ENCODE measurements at places on chromosomes 6 and 20.

DNA sequence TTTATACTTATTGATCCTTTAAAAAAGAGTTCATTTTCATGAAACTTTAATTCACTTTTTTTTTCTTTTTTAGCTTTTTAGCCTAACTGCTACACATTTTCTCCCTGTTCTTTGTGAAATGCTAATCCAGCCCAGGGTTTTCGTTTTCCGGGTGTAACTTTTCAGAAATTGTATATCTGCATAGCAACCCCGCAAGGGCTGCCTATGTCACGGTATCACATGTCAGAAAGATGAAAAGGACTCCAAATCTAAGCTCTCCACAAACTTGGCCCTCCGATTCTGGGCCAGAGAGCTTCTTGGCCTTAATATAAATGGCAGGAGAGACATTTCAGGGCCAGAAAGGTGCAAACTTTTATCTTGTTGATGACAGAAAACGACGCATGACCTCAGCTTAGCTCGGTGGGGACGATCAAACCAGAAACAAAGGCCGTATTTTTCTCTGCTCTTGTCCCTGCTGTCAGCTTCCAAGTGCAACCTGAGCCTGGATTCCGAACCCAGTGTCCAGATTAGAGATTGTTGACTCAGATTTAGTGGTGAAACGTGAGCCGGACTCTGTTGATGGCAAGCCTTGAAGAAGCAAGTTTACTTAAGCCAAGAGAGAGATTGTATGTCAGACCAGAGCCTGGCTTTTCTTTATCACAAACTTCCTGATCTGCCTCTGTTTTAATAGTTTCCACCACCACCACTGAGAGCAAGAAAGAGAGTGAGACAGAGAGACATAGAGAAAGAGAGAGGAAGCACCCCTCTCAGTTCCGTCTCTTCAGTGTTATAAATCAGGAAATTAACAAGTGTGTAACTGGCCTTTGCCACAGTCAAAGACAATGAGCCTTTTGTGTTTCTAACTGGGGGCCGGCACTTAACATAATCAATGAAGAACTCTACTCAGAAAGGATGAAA lies 157.8 kb downstream of the SCML4 start:
- peak; percentile 63 for DNase-seq

DNA sequence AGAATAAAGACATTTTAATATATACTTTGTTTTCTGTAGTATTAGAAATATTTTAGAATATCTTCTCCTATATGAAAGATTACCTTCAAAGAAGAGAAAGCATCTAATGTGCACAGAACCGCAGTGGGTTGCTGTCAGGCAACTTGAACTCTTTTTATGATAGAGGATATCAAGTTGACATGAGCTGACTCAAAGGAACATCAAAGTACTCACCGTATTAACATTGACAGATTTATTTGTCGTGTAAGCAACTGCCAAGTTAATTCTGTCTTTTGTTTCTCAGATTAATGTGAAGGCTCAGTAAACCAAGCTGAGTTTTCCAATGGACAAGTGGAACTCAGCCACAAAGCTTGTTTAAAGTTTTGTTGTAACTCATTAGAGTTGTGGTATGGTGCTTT lies 2.2 kb upstream of the GINM1 start:
- DNase-seq: no peak

DNA sequence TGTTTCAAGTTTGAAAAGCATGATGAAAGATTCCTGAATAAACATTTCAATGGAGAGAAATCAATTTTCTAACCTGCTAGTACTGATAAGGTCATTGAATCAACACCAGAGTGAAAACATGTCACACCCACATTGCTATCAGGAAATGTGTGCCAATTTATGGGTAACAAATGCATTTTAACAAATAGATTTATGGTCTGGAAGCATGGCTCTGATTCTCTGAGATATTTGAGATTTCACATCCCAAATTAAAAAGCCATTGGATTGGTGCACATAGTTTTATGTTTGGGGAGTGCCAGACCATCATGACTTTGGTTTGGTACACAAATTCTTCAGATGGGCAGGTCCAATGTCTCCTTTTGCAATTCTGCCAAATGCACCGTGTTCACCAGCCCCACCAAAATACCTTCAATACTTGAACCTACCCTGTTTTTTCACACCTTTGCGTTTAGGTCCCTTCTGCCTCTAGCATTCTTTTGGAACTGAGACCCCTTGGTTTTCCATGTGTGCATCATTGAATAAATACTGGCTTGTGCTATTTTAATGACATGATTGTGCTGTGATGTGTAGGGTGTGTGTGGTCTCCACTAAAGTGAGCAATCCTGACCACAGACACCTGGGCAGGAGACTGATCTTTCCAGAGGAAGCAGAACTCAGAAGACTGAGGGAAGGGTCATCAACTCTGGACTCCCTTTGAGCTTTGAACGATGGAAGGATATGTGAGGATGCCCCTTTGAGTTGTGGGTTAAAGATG lies 20.4 kb downstream of the IL20RA start:
- DNase-seq: no peak

GRCh38 chr20:40670253-40670652 lies 18.8 kb downstream of the MAFB start:
- DNase-seq: no peak

DNA sequence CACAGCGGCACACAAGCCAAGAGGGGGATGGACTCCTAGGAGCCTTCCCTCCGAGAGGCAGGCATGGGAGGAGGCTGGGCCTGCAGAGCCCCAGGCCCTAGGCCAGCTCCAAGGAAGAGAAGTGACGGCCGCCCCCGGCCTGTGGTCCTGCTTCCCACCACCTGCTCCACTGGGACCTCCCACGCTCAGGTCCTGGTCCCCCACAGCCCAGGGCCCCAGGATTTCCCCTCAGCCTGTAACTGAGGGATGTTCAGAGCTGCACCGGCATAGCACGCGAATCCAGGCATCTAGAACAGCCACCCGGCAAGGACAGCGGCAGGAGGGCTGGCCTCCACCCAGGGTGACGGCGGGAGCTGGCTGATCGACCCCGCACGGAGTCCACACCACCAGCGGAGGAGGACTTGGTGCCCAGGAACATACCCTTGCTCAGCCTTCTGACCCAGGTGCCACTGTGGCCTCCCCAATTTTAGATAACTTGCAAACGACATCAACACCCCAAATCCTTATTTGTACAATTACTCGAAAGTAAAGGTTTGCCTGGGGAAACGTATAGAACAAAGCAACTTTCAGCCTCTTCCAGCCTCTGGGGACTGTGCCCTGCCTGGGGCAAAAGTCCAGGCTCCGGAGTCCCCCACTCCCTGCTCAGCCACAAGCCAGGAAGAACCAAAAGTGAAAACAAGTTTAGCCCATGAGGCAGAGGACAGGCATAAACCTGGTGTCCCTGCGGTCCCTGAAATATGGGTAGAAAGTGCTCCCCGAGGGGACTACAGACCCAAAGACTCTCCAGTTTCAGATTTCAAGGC lies 3.5 kb downstream of the GATA5 start:
- DNase-seq: no peak

GRCh38 chr20:33915726-33916331 lies 77.9 kb upstream of the RALY start:
- DNase-seq: no peak

GRCh38 chr6:91822581-91822980 lies 1235.7 kb upstream of the MAP3K7 start:
- no peak for DNase-seq

GRCh38 chr6:52345311-52345710 lies 16.6 kb upstream of the PAQR8 start:
- DNase-seq: no peak

GRCh38 chr6:104705916-104706442 lies 153.7 kb downstream of the HACE1 start:
- no peak for DNase-seq

DNA sequence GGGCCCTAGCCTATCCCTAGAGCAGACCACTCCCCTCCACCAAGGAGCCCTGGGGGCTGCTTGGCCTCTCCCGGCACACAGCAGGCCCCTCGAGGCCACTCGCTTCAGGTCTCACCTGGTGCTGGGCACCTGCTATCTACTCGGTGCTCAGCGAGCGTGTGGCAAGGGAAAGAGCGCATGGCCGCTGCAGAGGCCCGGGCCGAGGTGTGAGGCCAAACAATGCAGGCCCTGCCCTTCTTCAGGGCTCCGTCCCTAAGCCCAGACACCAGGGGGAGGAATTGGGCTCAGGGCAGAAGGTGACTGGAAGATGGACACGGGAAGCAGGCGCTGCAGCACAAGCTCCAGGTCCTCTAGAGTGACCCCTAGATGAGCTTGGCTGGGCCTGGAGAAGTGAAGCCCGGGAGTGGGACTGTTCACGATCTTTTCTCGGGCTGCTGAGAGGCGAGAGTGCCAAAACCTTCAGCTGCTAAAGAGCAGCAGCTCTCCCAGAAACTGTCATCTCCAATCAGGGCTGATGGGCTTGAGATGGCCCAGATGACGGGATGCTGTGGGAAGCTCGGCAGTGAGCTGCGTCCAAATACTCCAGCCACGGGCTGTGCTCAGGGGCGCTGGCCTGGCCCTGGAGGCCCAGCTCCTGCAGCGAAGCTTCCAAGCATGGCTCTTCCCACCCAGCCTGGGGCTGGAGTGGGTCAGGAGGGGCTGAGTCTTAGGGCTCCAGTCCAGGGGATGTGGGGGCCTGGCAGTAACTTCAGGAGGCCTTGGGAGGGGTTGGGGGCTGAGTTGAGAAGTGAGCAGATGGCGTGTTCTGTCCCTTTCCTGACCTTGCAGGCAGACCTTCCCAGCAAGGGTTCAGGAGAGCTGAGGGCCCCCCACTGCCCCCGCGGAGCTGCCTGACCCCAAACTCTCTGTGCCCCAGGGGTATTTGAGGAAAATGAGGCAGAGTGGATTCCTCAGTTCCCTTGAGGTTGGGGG lies 43.7 kb downstream of the APCDD1L start:
- no peak for DNase-seq

GRCh38 chr6:27297857-27298730 lies 14.0 kb downstream of the POM121L2 start:
- DNase-seq: no peak

DNA sequence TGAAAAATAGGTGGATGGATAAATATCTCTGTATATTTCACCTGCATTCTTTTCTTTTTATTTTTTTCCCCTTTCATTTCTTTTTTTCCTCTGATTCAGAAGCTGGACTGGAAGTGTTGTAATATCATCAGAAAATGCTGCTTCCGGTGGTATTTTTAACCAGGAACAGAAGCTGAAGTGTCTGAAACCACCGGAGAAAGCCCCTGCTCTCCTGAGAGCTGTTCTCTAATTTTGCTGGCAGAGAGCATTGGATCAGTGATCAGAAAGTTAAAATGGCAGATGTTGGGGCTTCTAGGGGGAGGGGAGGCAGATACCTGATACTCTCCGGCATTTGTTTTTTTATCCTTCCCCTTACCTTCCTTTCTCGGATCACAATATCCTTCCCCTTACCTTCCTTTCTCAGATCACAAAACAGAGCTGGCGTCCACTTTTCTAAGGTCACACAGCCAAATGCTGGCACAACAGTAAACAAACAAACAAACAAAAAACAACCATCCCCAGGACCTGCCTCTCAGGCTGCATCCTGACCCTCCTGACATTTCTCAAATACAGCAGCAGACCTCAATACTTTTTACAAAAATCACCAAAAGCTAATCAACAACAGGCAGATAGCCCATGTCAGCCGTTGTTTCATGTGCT lies 143.2 kb upstream of the ZNF217 start:
- no peak for DNase-seq

DNA sequence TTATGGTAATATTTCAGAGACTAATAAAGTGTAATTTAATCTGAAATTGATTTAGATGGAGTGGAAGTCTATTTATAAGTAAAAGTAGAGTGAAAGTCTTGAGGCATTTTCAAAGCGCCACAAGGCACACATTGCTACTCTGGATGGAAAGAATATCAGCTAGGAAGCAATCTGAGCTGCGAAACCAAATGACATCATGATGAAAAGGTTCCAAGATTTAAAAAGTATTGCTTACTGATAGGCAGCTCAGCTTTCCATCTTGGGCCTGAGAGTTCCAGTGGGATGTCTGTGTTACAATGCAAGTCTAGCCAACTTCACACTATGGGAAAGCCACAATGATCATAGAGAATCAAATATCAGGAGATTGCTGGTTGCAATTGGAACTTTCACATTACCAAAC lies 126.9 kb upstream of the VGLL2 start:
- no peak for DNase-seq

DNA sequence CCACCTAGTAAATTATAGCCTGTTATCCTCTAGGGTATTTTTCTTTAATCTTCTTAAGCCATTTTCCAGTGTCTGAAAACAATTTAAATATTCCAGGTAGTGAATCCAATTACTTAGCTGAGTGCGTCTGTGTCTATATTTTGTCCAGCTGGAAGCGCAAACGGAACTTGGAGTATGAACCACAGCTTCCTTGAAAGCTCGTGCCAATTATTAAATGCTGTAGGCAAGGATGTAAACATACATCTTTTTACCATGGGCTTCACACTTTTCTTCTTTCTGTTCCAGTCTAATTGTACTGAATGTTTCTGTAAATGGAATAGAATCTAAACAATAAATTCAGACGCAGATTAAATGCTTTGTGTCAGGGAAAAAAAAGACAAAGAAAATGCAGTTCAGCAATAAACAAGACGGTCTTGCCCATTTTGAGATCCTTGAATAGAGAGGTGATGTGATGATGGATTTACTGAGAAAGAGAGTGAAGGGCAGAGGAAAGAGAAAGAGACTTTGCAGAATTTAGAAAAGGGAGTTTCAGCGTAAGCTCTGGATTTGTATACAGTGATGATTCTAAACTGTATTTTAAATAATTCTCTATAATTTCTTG lies 1.9 kb downstream of the PLCB1 start:
- no peak for DNase-seq

- no peak for DNase-seq
Measured at GRCh38 chr6:143621159-143621873, 56.4 kb upstream of the PHACTR2 start.

- DNase-seq: no peak
Measured at GRCh38 chr6:91097364-91097763, 510.5 kb upstream of the MAP3K7 start.

DNA sequence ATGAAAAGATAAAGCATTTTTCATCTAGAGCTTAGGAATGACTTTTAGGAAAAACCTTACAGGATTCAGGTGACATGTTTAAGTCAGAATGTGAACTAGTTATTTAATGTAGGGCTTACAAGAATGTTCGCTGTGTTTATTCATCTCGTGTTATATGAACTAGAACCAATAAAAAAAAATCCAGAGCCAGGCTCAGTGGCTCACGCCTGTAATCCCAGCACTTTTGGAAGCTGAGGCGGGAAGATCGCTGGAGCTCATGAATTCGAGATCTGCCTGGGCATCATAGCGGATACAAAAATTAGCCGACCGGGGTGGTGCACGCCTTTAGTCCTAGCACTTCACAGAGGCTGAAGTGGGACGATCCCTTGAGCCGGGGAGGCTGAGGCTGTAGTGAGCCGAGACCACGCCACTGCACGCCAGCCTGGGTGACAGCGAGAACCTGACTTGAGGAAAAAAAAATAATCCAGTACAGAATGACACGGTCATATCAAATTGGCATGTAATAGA lies 46.3 kb downstream of the OR2B2 start:
- no peak for DNase-seq

- no peak for DNase-seq
Measured at GRCh38 chr6:25682324-25682723, 30.3 kb downstream of the SCGN start.

Measured in NCI-H187 treated with DMSO at 0.1 percent for 48 hours (cell line).